ENCODE measurements at places on chromosomes 6 and 20.

GRCh38 chr20:62288535-62289105 lies 14.2 kb upstream of the ADRM1 start:
- no peak for DNase-seq

- DNase-seq = no peak
Observed at GRCh38 chr6:131208787-131209186, 73.5 kb downstream of the AKAP7 start.

DNA sequence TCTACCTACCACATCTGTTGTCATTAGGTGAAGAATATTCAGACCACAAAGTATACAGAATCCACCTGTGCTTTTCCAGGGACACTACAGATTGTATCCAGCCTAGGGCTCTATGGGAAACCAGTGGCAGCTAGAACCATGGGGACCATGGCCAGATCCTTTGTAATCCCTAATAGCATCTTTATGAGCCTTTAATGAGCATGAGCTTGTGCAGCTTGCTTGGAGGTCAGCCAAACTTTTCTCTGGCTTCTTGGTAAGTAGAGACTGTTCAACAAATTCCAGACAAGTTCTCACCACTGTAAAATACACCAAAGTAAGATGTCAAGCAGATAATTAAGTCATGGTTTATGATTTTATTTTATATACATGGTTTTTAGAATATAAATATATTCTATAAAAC lies 301.6 kb upstream of the ADGRB3 start:
- DNase-seq = no peak

- no peak for DNase-seq
Observed at GRCh38 chr20:18312723-18313122, 24.4 kb downstream of the ZNF133 start.

DNA sequence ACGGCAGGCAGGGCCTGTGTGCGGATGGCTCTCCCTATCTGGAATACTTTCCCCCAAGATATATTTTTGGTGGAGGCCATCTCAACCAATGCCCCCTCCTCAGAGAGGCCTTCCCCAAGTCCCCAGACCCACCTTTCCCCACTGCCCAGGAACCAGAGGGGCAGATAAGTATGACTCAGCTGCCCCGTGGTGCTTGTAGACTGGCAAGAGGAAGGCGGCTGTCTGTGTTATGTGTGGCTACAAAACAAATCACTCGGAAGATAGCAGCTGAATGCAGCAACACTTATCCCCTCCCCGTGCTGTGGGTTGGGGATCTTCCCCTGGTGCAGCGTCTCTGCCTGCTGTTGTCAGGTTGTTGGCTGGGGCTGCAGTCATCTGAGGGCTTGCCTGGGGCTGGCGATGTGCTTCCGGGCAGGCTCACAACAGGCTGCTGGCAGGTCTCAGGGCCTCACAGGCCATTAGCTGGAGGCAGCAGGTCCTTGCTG lies 7.1 kb downstream of the NPEPL1 start:
- peak; percentile 52 for DNase-seq

- DNase-seq = no peak
Observed at GRCh38 chr6:5968817-5969734, 37.6 kb downstream of the NRN1 start.

Measured in activated CD8-positive, alpha-beta memory T cell treated with anti-CD3 and anti-CD28 coated beads, Interleukin-2, amount 50 U/mL, for 48 hours (primary cell).